ENCODE measurements at places on chromosomes 3 and 15. TPM values are rescaled to one million over a fixed set of nuclear protein-coding genes. Genes with fewer than 3 reads are reported as not detected.

MASP1 gene
- total RNA-seq, result 25.1 TPM

CCDC13 gene
- total RNA-seq, result 0.63 TPM

ADPRH gene
- 1.7 TPM for total RNA-seq

DNA sequence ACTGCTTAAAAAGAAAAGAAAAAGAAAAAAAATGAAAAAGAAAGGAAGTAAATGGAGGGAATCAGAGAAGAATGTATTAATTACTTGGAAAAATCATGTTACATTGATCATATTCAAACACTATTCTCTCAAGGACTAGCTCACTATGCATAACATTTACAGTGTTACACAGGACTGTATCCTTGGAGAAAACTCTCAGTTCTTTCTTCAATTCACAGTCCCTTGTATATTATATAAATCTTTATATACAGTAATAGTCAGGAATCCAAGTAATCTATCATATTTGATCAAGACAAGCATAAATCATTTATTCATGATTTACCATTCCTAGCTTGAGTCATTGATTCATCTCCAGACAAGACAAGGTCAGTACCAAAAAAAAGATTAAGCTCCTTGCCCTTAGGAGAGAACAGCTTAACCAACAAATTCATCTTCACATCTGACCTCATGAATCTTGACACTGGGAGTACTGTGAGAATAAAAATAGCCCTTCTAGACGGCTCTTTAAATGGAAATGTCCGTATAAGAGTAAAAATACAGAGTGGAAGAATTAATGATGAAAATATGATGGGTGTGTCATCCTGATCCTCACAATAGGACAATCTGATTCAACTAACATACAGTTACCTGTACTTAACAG lies 980.4 kb downstream of the NAALADL2 start:
- no peak for DNase-seq
- H3K27ac ChIP-seq, result no peak overlapping the region
- no peaks in the 10 kb centered on the region for H3K4me1 ChIP-seq
- H3K27me3 ChIP-seq, result no peaks in the 10 kb centered on the region
- H3K36me3 ChIP-seq, result no peaks in the 10 kb centered on the region

DNA sequence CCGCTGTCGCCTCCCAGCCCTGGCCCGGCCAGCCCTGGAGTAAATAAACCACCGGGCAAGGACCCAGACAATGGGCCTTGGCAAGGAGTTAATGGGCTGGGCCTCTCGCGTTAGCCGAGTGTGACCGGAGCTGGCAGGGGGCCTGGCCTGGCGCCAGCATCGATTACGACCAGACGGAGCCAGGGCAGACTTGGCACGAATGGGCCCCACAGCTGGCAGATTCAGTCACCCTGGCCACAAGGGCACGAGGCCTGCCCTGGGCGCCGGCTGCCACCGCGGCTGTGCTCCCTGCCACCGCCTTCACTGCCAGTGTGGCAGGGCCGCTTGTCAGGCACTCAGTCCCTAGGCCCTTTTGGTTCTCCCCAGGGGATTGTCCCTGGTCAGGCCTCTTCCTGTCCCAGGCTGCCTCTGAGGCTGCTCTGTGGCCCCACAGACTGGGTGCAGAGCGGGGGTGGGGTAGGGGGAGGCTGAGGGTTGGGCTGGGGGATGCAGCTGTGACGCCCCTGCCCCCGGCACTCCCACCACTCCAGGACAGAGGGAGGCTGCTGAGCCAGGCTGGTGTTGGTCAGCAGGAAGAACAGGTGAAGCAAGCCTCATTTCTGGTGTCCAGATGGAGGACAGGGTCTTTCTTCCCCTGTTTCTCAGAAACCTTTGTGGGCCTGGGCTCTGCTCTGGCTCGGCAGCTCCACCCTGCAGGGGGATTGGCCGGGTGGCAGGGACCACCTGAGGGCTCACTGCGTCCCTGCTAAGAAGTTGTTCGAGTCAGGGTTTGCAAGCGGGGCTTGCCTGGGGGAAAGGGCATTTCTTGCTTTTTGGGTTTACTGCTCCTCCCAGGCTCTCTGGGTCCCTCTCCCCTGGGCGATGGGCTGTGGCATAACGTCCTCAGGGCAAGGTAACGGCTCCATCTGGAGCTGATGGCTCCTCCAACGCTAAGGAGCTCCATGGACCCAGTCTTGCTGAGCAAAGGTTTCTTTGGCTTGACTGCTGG lies 30.5 kb upstream of the SRP14 start:
- H3K4me1 ChIP-seq, result peaks cover 19% of the 10 kb centered on the region
- H3K36me3 ChIP-seq, result no peaks in the 10 kb centered on the region
- no peaks in the 10 kb centered on the region for H3K27me3 ChIP-seq
- H3K27ac ChIP-seq, result peak overlapping the region; percentile 75

- no peaks in the 10 kb centered on the region for H3K27me3 ChIP-seq
- no peak overlapping the region for H3K27ac ChIP-seq
- DNase-seq, result no peak
These were observed 266.5 kb downstream of the ADAMTS17 start for GRCh38 chr15:100075229-100075628.

Data from hepatocyte (in vitro differentiated cells).